Activated CD4-positive, alpha-beta T cell treated with anti-CD3 and anti-CD28 coated beads, Interleukin-2, amount 50 U/mL, for 16 hours (primary cell): ENCODE measurements at places on chromosomes 5 and 9.

GRCh38 chr5:82551192-82551591 is 273.0 kb upstream of the RPS23 start:
- DNase-seq: no peak

DNA sequence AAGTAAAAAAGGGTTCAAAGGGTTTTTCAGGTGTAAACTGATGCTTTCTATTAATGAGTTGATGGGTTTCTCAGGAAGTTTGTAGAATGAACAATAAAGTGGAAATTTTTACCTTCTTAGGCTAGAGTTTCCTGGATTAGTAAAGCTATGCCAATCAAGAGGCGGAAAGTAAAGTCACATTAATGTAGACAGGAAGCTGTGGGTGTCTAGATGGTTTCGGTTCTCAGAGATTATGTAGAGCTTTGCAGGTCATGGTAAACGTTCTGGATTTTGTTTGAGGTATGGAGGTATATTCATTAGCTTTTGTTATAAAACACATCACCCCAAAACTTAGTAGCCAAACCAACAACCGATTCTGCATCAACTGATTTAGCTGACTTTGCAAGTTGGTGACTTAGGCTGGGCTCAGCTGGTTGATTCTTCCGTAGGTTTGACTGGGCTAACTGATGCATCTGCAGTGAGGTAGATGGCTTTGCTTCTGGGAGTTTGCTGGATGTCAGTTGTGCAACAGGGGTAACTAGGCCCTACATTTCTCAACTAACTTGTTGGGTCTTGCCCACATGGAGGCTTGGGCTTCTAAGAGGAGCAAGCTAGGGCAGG is 273.8 kb downstream of the MSX2 start:
- no peak for DNase-seq

GRCh38 chr5:59332236-59332973 is 561.1 kb downstream of the PDE4D start:
- no peak for DNase-seq

GRCh38 chr9:18605766-18606180 is 131.8 kb downstream of the ADAMTSL1 start:
- no peak for DNase-seq

GRCh38 chr9:132162764-132163456 is 1.1 kb downstream of the NTNG2 start:
- DNase-seq: no peak

DNA sequence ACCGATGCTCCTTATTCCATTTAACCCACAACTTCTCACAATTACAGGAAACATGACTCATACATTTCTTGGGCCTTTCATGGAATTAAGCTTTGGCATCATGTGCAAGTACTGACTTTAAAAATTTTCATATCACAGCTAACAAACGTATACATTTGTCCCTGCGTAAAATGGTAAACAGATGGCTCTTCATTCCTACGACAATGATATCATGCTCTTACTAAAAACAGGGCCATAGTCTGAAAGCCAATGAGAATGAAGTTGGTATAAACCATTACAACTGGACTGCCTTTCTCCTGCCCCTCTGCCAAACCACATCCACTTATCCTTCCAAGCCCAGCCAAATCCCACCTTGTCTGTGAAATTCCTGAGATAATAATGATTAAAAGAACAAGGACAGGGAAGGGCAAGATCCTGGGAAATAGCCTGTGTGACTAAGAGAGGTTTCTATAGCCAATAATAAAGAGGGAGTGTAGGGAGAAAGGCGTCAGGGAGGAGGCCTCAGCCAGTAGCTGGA is 44.9 kb upstream of the ZNF366 start:
- no peak for DNase-seq

- no peak for DNase-seq
Measured at GRCh38 chr5:40475561-40475960, 204.2 kb upstream of the PTGER4 start.

GRCh38 chr5:149632311-149633251 is 51.3 kb downstream of the ARHGEF37 start:
- no peak for DNase-seq

DNA sequence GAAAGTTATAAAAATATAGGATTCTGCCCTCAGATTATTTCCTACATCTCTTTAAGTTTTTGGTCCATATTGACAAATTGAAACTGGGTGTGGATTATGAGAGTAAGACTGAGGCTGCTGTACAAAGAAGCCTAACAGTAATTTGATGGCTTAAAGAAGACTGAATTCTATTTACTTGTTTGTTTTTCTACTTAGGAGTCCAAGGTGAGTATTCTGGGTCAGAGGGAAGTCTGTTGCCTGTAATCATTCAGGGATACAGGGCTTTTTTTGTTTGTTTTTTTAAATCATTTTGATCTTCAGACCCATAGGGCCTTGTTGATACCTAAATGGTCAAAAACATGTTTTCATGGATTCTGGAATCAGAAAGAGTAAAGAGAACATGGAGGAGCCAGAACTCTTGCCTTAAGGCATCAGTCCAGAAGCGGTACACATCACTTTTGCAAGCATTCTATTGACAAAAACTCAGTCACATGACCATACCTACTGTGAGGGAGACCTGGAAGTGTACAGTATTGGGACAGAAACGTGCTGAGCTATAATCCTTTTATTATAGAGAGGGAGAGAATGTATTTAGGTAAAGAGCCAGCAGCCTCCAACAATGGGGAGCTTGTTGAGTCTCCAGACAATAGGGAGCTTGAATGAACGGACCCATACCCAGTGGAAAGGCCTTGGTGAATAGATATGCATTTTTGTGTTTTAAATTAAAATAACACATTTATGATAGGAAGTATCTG is 102.7 kb downstream of the LRRC70 start:
- no peak for DNase-seq

GRCh38 chr5:52751137-52751536 is 36.6 kb upstream of the ITGA1 start:
- DNase-seq: no peak

DNA sequence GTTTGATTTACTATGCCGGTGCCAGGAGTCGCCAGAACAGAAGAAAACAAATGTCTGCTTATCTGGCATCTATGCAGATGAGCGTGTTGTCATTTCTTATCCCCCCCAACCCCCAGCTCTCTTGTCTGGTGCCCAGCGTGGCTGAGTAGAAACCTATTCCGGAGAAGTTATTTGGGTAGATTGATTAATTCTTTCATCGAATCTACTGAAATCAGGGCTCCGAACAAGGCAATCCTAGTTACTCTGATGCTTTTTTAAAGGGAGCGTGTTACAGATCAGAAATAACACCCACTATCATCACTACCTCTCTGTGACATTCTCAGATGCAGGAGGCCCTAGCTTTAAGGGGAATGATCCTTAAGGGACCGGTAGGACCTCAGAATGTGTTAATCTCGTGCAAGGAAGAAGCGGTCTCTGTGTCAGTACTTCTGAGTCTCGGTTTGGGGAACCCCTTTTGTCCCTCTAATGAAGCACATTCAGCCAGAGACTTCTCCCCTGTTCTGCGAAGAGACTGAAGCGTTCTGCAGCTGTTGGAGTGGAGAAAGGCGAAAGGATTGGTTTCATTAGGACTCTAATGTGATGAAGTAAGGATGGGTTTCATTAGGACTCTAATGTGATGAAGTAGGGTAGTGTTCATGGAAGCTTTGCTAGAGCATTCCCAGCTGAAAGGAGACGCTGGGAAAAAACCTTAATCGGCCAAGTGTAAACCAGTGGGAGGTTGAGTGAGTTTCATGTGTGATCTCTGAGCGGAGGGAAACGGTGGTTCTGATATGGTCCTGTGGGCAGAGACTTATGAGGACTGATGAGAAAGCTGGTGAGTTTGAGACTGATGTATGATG is 1.5 kb downstream of the PIP5K1B start:
- no peak for DNase-seq

GRCh38 chr9:28922891-28923290 is 1349.6 kb upstream of the C9orf72 start:
- no peak for DNase-seq

DNA sequence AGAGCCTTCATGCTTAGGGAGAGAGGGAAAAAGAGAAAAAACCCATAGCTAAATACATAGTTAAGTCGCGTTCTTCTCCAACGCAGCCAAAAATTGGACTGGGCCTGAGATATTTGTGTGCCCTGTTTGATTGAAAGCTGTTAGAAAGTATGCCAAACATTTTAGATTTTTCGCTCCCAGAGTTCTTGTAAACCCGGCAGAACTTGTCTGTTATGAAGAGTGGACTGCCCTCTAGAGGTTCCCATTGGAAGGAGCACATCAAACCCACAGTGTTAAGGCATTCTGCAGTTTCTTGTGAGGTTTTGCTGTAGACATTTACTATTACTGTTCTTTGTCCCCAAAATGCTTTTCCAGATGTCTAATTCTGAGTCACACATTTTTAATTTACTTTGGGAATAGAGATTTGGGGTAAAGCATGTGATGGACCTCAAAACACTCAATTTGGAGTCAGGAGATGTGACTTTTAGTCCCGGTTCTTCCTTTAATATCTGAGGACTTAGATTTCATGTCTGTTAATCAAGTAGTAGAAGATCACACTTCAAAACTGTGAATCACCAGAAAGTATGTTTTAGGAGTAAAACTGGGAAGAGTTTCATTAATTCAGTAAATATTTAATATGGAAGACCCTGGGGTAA is 96.6 kb downstream of the PCSK1 start:
- peak; percentile 87 for DNase-seq

GRCh38 chr5:113723021-113723420 is 209.5 kb downstream of the YTHDC2 start:
- no peak for DNase-seq

DNA sequence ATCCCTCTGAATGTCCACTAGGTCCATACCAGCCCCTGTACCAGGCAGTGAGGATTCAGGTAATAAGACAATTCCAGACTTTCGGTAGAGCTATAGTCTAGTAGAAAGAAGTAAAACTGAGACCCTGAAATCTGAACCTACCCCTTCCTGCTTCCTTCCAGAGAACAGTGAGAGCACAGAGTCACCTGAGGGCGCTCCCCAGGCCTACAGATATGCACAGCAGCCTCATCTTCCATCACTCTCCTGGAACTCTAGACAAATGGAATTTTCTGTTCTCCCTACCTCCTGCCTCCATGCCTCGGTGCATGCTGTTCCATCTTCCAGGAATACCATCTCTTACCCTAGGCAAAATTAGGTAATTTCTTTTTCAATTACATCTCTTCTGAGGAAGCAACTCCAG is 3.1 kb upstream of the GNA14 start:
- no peak for DNase-seq

DNA sequence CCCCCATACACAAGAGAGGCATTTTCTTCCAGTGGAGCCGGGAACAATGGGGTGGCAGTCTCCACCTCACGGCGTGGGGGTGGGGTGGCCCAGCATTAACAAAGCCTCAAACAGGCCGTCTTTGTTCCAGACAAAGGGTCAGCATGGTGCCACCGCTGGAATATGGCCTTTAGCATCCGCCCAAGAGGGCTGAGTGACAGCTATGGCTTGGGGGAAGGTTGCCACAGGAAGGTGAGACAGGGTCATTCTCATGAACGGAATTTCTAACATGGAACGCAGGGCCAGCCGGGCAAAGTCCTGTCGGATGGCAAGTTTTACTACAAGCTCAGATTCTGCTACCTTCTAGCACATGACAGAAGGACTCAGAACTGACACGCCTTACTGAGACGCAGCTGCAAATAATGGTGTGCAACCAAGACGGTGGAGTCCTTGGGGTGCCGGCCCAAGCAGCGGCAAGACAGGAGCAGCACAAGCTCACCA is 64.0 kb downstream of the OTULIN start:
- DNase-seq: no peak

- DNase-seq: no peak
Measured at GRCh38 chr5:127203818-127204217, 86.8 kb upstream of the MEGF10 start.

- DNase-seq: no peak
Measured at GRCh38 chr5:103927739-103928138, 365.1 kb upstream of the NUDT12 start.

DNA sequence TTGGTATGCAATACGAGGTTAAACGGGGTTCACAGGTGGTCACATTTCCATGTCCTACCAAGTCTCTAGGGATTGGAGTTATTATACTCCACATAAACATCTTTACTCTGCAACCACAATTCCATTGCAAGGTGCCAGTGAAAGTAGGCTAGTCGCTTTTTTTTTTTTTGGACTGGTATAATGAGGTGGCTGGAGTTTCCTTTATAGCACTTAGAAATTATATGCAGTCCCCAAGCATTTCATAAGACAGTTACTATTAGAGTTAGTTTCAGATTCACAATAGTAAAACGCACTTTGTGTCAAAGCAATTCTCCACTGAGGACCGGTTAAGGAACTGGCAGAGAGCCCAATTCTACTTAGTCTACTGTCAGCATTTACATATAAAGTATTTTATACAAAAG is 1.4 kb downstream of the MEF2C start:
- no peak for DNase-seq

DNA sequence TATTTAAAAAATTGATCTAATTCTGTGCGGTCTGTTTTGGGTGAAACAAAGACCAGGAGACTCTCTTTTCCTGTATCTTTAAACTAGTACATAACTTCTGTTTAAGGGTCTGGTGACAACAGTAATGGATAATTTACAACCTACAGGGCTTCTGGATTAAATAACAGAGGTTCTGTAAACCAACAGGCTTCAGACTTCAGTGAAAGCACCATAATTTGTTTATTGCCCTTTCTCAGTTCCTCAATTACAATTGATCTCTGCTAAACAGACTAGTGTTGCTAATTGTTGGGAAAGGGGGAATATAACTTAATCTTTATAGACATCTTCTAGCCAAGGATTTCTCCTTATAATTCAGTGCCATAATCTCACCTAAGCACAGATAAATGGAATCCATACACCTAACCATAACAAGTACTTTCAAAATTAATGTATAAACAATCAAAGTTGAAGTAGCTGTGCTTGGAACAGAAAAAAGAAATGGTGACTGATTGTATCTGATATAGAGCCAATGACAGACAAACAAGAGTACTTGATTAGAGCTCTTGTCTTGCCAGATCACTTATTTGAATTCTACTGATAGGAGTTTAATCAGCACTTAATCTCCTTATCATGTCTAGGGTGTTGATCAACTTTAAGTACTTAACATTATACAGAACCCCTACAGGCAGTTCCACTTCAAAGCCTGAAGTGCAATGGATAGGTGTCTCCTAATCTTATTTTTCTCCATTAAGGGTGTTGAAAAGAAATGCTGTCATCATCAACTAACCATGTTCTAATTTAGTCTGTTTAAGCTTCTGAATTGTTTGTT is 536.0 kb downstream of the NR2F1-AS1 start:
- DNase-seq: no peak

DNA sequence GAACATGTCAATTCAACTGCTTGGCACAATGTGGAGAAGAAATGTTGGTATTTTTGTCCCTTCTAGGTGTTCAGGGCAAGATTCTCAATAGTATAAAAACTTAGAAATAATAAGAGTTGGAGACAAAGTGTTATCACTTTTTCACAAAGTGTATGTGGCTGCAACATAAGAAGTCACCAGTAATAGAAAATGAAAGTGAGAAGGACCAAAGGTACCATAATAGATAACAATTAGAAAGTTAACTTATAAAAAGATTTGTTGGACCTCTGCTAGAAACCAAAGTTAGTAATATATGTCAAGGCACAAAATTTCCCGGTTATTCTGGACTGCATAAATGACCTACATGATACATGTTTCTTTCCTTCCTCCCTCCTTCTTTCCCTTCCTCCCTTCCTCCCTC is 1535.3 kb downstream of the EFNA5 start:
- no peak for DNase-seq
